ENCODE measurements at places on chromosomes 2 and 18. TPM values are rescaled to one million over a fixed set of nuclear protein-coding genes. Genes with fewer than 3 reads are reported as not detected.

CARF gene
- 4.4 TPM for total RNA-seq

GRCh38 chr18:49565612-49566011, 3.8 kb downstream of the LIPG start:
- no peak for DNase-seq

DNA sequence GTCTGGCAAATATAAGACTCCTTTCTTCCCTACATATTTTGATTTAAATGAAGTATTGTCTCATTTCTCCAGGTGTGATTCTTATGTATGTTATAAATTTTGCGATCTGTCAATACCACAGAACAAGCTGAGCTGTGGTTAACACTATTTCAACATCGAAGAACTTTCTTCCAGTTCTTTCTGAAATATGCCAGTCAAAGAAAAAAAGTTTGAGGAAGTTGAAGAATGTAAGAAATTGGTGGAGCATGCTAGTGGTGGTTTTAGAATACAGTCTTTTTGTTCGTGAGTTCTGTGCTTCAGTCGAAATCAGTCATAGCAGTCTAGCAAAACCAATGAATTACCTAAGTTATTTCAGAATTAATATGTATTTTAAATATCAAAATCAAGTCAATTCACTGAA, 8.6 kb upstream of the COBLL1 start:
- DNase-seq: no peak

DNA sequence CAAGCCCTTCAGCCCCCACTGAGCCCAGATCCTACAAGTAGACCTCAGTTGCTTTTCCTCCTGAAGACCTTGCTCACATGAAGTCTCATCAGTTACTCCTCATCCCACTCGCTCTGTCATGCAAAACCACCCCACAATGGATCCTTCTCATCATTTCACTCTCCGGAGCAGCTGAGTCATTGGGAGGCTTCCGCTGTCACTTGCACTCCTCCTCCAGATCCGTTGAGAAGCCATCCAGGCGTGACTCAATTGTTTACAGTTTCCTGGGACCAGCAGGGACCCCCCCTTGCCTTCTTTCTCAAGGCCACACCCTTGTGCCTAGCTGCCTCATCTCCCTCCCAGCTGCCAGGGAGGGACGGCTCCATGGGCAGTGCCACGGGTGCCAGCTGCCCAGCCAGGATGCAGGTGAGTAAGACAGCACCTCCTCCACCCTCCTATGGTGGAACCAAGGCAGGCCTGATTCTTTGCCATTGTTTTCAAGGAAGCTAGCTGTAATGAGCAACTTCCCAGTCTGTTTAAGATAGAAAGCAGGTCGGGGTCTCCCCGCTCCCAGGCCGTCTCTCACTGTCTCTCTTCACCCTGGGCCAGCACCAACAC, 16.3 kb downstream of the GPR55 start:
- DNase-seq: no peak
